ENCODE measurements at places on chromosomes 12 and 14.

DNA sequence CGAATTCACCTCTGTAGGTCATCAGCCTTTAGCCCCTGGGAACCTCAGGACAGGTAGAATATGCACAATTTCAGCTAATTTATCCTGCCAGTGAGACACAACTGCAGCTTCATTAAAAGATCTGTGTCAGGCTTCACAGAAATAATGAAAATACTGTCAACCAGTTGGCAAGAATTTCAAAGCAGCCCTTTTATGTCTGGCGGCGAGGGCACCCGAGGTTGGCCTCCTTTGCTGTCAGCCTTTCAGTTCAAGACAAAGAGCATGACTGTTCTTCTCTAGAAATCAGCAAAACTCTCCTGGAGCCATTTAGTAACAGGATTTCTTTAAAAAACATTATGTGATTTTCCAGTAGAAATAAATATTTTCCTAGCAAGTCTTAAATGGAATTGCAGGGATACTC is 75.9 kb downstream of the BBS10 start:
- no peak for DNase-seq

- no peak for DNase-seq
Measured at GRCh38 chr12:72230589-72230988, 41.6 kb upstream of the TRHDE start.

DNA sequence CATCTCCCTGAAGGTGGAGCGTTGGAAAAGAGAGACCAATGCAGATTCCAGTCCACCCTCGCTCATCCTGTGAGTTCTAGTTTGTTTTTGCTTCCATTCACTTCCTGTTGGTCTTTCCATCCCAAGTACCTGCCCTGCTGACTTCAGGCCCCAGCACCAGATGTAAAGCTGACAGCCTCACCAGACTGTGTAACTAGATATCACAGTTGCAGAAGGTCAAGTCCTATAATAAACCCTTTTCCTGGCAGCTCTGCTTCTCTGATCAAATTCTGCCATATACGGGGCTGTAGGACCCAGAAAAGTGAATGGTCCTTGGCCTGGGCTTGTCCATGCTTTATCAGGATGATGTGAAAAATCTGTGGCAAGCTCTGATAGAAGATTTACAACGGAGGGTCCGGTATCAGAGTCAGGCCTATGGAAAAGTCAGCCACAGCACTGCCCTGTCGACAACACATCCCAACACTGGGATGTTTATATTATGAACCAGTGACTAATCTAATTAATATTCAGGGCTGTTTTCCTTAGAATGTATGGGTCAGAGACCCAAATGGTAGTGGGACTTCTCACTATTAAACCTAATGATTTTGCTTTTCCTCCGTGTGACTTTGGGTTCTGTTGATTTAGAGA is 42.1 kb downstream of the CCDC175 start:
- DNase-seq, result no peak

DNA sequence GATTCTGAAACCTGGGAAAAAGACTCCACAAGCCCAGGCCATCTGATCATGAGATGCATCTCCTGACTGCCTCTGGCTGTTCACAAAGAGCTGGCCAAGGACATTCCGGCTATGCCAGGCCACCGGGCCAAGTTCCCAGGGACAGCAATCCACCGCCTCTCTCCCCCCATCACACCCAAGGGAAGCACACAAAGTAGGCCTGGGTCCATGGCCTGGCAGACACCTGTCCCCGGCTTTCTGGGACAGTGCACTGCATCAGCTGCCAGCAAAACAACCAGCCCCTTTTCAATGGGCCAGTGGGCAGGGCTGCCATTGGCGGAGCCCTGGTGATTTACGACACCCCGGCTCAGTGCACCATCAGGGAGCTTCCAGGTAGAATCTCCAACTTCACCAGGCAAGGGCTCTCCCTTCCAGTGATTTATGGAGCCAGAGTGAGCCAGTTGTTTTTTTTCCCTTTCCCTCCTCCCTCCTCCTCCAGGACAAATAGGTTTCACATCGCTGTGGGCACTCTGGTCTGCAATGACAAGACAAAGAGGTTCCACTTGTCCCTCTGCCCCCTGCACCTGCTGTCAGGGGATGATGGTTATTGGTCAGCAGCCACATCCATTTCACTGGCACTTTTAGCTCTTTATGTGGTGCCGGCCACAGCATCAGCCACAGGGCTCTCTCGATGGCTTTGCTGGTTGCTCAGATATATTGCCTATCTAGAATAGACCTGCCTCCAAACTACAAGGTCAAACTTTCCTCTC is 149.6 kb downstream of the SLC38A6 start:
- DNase-seq, result no peak

- no peak for DNase-seq
Measured at GRCh38 chr14:75851574-75851866, 130.3 kb downstream of the TGFB3 start.

Measured in stimulated activated CD4-positive, alpha-beta T cell treated with anti-CD3 and anti-CD28 coated beads, Interleukin-1b, Interleukin-23, amount 100 ng/mL, for 48 hours (primary cell).